GM12892 (cell line): ENCODE measurements at places on chromosomes 7 and 10.

DNA sequence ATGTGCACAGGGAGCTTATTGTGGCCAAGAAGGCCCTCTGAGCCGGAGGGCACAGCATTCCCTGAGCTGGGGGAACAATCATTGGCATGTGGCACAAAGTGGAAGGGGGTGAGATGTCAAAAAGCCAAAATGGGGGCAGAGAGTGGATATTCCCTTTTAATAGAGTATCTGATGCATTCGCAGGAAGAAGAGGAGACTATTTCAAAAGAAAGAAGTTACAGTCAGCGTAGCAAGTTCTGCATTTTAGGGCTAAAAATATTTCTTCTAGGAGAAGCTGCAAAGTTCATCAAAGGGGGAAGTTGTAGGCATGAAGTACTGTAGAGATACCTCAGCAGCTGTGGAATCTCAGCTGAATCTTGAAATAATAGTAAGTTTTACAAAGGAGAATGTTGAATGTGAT lies 136.0 kb upstream of the WDR11 start:
- no peak for DNase-seq

GRCh38 chr7:131648491-131648890 lies 92.1 kb upstream of the PODXL start:
- DNase-seq, result no peak

- no peak for DNase-seq
These were observed 127.9 kb downstream of the CPED1 start for GRCh38 chr7:121116396-121116795.

GRCh38 chr7:16587790-16588189 lies 57.8 kb downstream of the ANKMY2 start:
- DNase-seq, result no peak

- peak; percentile 34 for DNase-seq
These were observed 519 bp downstream of the ITGB8 start for GRCh38 chr7:20330928-20331909.

DNA sequence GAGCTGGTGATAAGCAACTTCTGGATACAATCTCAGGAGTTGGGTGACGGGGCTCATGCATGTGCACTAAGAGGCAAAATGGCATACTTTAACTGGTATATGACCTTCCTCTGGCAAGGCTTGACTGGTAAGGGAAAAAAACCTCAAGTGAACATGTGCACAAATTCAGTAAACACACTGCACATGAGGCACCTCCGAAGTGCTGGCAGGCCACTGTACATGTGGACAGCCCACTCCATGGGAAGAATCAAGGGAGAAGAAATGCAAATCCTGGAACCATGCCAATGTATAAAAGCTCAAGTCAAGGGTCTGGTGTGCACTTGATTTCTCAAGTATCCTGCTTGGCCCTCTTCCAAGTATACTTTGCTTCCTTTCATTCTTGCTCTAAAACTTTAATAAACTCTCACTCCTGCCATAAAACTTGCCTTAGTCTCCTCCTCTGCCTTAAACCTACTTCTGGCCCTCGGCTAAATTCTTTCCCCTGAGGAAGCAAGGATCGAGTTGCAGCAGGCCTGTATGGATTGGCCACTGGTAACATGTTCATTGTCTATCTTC lies 167.2 kb downstream of the RAMP3 start:
- no peak for DNase-seq

GRCh38 chr7:117066668-117067067 lies 113.4 kb downstream of the ST7 start:
- no peak for DNase-seq
